ENCODE measurements at places on chromosomes 7 and 10. TPM values are rescaled to one million over a fixed set of nuclear protein-coding genes. Genes with fewer than 3 reads are reported as not detected.

- DNase-seq, result no peak
Observed at GRCh38 chr10:24444337-24444736, 235.4 kb downstream of the KIAA1217 start.

DNA sequence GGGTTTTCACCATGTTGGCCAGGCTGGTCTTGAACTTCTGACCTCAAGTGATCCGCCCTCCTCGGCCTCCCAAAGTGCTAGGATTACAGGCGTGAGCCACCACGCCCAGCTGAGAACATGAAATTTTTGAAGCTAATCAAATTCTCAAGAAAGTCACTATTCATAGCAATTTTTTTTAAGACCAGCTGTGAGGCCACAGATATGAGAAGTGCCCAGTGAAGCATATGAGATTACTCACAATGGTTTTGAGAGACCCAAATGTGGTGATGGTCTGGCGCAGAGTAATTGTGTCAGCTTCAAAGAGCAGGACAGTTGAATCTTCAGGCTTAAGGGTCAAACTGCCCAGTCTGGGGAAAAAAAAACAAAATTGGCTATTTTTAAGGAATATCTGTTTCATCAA, 16.2 kb downstream of the NCOA4 start:
- DNase-seq, result no peak

DNA sequence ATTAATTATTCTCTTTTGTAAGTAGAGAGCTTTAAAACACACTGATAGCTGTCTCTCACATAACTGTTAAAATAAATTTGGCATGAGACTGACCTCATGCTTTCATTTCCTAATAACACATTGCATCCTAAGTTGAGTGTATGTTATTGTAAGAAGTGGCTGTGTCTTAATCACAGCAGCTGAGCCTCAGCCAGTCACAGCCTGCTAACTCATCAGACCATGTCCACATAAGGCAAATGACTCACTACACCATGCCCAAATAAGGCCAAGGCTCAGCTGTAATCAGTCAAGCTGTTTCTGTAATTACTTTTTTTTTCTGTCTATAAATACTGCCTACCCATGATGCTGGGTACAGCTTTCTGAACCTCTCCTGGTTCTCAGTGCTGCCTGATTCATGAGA, 860.9 kb downstream of the XPNPEP1 start:
- DNase-seq, result peak; percentile 84

DNA sequence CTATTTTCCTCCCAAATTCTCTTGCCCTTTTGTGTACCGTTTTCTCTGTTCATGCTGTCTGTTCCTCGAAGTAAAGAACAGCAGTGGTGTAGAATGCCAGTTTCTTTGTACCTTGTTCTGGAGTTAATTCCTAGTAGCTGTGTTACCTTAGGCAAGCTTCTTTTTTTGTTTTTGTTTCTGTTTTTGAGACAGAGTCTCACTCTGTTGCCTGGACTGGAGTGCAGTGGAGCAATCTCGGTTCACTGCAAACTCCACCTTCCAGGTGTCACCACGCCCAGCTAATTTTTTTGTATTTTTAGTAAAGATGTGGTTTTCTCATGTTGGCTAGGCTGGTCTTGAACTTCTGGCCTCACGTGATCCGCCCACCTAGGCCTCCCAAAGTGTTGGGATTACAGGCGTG, 221.2 kb downstream of the BBS9 start:
- no peak for DNase-seq

DNA sequence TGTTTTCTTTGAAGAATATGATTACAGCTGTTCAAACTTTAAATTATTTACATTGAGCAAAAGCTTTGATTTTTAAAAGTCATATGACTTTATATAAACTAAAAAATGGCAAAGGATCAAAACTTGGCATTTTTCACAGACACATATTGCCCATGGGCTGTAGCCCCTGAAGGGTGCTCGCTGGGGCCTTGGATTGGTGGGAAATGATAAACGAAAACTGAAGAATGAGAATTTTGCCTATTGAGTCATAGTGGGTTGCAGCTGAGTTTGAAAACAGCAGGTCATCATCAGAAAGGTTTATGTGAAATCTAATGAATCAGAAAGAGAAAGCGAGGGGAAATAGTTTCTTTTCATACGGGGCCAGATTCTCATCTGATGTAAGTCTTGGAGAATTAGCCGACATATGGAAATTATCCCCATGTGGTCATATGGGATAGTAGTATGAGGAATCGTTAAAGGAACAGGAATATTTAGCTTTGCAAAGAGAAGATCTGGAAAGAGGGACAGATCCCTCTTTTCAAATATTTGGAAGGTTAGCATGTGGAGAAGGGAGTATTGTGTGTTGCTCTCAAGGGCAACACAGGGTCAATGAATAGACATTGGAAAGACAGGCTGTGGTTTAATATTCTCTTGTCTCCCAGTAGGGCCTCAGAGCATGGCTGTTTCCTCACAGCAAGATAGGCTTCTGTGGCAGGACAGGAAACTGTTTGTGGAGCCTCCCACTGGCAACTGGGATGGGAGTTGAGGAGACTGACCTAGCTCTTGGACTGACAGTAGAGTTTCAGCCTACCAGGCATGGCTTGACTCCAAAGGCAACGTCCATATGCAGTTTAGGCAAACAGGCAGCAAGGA, 119.0 kb downstream of the FZD1 start:
- DNase-seq, result no peak

DNA sequence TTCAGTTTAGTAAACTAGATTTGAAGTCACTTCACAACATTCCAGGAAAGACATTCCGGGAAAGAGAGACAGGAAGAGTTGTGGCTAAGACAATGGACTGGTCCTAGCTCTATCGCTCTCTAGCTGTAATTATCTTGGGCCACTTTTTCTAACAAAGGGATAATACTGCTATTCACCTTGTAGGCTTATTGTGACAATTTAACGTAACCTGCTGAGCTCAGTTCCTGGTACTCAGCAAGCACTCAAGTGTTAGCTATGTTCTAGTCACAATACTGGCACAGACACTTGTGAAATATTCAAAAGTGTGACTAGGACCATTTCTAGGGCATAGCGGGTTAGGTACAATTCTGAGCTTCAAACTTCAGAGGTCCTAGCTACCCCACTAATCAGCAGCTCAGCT, 12.0 kb upstream of the NRCAM start:
- no peak for DNase-seq

DNA sequence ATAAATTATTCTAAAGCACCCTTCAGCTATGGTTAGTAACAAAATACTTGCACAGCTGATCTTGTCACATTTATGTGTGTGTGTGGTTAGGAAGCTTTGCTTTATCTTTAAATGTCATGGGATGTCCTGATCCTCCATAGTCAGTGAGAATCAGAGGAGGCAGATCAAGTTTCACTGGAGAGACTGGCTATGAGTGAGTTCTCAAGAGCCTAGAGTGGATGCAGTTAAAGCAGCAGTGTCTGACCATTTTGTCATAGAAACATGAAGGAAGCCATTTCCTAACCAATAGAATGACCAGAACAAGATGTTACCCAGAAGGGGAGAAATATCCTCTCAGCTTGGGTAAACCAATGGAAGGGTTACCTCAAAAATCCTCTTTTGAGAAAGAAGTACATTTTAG, 207.2 kb upstream of the DKK1 start:
- no peak for DNase-seq

Gene ZNF853
- not detected for total RNA-seq

Gene ARHGAP22
- total RNA-seq, result 3.5 TPM

Measured in Caki2 (cell line).